ENCODE measurements at places on chromosomes 13 and 19.

GRCh38 chr19:48239120-48239519, 16.6 kb downstream of the CARD8 start:
- no peak for DNase-seq

DNA sequence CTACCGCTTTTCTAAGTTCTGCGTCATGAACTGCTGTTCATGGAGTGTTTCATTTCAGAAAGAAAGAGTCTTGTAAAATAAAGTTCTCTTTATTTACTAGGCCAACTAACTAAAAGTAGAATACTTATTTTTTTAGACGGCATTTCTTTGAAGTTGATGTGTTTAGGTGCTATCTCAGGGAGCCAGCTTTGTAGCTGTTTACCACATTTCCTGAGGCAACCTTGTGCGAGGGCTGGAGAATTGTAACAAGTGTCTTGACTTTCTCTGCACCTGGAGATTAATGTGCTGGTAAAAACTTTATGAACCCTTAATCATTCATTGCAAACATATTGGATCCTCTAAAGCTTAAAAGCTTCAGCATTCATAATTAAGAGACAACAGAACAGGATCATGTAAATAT, 229.3 kb downstream of the GPC6 start:
- no peak for DNase-seq

DNA sequence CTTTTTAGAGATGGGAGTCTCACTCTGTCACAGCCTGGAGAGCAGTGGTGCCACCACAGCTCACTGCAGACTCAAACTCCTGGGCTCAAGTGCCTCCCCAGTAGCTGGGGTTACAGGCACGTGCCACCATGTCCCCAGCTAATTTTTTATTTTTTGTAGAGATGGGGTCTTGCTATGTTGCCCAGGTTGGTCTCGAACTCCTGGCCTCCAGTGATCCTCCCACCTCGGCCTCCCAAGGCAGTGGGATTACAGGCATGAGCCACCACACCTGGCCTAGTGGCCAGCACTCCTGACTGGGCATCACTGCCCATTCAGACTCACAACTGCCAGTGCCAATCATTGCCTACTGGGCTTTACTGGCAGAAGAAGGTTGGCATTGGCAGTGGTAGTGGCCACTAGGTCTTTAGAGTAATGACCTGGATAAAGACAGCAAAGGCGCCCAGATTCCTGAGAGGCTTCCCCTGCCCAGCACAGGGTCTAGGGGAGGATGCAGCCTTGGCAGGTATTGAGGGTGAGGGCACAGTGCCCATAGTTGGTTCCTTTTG, 26.8 kb upstream of the SLC7A10 start:
- no peak for DNase-seq

DNA sequence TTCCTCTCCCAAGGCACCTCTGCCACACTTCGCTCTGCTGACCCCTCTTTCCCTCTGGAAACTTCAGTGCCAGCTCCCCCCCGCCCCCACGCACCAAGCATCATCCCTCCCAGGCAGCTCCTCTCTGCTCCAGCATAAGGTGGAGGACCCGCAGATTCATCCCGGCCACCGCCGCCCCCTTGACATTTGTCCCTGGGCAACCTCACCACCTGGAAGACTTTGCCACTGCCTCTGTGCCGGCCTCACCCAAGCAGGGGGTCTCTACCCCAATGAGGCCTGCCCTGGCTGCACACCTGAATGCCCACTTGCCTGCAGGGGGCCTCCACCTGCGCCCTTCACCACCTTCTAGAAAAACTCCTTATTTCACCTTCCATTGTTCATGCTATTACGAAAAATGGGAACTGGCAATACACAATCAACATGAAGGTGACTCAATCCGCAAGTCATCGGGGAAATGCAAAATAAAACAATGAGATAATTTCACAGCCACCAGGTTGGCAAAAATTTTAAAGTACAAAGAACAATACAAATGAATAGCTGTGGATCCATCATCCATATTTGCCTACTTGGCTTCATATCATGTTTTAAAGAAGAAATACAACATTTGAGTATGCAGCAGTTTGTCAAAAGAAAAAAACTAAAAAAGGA, 21.9 kb downstream of the CCNE1 start:
- no peak for DNase-seq

DNA sequence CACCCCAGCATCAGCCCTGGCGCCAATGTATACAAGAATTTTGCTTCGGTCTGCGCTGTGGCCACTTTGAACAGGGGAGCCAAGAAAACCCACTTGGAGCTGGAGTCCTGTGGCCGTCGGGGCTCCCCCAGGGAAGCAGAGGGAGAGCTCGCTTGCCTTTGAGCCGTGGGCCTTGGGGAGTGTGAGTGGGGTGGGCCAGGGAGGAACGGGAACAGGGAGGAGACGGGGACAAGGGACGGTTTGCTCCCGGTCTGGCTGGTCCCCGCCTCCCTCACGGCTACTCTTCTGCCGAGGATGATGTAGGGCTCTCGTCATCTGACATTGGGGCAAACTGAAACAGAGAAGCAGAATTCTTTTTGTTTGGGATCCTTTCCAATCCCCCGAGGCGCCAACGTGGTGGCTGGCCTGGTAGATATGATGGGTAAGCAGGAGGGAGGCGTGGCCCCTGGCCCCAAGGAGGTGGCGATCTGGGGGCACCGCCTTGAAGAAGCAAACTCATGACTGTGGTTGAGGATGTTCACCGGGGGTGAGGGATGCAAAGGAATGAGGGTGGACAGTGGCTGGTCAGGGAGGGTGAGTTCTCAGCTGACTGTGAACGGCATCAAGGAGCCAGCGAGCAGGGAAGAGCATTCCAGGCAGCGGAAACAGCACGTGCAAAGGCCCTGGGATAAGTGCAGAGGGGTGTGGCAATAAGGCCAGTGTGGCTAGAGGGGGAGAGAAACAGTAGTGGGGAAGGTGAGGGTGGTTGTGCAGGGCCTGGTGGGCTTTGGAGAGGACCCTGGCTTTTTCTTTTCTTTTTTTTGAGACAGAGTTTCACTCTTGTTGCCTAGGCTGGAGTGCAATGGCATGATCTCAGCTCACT, 10.9 kb upstream of the SPC24 start:
- DNase-seq: no peak
